NB4 (cell line): ENCODE measurements at places on chromosomes 2 and 18.
A peak's percentile ranks its signal among the peaks of the same experiment; 100 is the strongest.

DNA sequence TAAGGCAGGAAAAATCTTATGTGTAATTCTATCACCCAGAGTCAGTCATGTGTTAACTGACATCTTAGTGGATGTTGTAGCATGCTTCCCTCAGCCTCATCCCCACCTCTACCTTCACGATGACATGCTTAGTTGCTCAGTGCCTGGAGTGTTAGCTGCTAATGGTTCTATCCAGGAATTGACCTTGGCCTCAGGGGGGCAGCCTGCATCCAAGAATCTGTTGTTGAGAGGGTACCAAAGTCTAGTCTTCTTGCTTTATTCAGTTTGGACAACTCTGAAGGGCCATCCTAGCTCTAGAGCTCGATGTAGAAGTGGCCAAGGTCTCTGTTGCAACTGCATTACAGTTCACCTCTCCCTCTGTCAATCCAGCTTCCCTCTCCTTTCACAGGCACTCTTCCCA lies 61.2 kb downstream of the ACYP2 start:
- DNase-seq = peak; percentile 40

DNA sequence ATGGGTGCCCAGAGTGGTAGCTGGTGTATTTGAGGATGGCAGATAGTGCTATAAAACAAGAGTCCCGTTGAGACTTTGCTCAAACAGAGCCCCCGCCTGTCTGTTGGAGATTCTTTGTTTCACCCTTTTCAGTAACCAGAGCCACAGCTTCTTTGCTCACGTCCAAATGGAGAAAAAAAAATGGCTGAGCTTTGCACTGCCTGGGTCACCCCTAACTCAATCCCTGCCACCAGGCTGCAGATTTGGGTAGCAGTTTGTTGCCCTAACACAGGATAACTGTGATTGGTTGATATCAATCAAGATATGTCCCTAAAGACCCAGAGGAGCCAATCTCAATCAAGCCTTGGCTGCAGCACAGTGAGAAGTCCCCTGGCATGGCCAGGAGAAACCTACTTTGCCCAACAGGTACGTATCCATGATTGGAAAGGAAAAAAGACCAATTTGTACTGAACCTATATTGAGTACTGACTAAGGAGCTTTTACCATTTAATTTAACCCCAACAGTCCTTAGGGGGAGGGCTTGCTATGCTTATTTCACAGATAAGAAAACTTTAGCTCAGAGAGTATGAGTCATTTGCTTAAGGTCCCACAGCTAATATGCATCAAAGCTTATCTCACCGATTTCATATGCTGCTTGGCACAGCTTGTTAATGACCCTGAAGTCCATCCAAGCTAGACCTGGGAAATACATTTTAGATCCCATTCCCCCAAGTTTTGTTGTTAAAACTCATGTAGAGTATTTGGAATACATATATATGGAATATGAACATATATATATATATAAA lies 72.0 kb upstream of the SH3BP4 start:
- no peak for DNase-seq

DNA sequence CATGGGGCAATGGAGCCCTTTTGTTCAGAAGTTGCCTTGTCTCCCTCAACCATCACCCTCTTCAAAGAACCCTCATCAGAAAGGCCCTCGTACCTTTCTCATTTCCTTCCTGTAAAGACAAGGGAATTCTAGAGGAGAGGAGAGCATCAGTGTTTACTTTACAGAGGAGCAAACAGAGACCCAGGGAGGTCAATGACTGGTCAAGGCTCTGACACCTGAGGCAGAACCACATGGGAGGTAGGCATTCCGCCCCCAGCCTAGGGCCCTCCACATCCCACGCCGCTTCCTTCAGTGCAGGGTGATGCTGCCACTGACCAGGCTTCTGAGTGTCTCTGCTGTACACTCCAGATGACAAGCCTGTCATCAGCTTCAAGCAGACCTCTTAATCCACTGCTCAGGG lies 104.7 kb downstream of the NRP2 start:
- DNase-seq = no peak

- no peak for DNase-seq
These were observed 18.3 kb upstream of the SP3 start for GRCh38 chr2:173983391-173983871.

DNA sequence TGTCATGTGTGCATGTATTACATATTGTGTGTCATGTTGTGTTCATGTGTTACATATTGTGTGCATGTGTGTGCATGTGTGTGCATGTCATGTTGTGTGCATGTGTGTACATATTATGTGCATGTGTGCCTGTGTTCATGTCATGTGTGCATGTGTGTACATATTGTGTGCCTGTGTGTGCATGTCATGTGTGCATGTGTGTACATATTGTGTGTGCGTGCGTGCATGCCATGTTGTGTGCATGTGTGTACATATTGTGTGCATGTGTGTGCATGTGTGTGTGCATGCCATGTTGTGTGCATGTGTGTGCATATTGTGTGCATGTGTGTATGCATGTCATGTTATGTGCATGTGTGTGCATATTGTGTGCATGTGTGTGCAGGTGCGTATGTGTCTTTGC lies 267.1 kb downstream of the EIPR1 start:
- DNase-seq = no peak

GRCh38 chr2:223260681-223261080 lies 208.7 kb downstream of the KCNE4 start:
- DNase-seq = no peak
